ENCODE measurements at places on chromosomes 11 and 22. TPM values are rescaled to one million over a fixed set of nuclear protein-coding genes. Genes with fewer than 3 reads are reported as not detected.

DNA sequence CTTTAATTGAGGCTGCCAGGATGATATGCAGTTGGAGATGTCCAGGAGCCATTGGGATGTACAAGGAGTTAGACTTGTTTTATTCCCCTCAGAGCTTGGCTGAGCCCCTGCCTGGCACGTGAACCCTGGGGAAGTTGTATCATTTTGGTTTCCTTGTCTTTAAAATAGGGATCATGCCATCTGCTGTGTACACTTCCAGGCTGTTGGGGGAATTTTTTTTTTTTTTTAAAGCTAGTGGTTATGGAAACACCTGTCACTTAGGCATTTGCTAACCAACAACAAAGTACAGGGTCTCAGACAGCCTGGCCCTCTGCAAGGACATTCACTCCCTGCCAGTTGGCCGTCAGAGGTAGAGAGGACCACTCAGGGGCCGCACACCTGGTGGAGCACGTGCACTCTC, 8.5 kb upstream of the RAB1B start:
- no peak for DNase-seq

DNA sequence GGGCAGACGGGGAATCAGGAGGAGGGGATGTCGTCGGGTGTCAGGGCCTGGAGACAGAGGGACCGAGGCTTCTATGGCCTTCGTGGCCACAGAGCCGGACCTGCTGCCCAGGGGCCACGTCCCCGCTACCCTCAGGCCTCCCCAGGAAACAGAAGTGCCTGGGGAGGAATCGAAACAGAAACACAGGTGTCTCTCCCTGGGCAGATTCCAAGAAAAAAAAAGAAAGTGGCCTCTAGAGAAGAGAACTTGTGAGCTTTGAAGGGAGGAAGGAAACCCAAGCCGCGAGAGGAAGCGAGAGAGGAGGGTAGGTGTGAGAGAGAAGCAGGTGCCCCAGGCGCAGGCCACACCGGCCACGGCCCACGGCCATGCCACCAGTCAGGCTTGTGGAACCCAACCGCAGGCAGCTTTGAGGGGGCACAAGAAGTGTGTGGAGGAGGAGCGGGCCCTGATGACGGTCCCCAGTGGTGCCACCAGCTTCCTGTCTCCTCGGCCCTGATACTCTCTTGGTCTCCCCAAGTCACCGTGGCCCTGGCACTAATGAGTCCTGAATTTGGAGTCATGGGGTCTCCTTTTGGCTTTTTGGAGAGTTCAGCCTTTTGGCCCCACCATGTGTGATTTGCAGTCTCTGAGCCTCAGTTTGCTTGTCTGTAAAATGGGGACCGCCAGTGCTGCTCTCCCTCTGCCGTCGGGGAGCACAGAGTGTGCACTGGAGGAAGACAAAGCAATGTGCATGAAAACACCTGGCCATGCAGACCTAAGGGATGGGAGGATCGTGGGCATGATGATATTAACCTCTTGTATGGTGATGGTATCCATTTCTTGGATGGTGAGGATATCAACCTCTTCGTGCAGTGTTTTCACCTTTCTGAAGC, 25.2 kb downstream of the LIF start:
- no peak for DNase-seq

SLC22A12 gene
- total RNA-seq = not detected

DNA sequence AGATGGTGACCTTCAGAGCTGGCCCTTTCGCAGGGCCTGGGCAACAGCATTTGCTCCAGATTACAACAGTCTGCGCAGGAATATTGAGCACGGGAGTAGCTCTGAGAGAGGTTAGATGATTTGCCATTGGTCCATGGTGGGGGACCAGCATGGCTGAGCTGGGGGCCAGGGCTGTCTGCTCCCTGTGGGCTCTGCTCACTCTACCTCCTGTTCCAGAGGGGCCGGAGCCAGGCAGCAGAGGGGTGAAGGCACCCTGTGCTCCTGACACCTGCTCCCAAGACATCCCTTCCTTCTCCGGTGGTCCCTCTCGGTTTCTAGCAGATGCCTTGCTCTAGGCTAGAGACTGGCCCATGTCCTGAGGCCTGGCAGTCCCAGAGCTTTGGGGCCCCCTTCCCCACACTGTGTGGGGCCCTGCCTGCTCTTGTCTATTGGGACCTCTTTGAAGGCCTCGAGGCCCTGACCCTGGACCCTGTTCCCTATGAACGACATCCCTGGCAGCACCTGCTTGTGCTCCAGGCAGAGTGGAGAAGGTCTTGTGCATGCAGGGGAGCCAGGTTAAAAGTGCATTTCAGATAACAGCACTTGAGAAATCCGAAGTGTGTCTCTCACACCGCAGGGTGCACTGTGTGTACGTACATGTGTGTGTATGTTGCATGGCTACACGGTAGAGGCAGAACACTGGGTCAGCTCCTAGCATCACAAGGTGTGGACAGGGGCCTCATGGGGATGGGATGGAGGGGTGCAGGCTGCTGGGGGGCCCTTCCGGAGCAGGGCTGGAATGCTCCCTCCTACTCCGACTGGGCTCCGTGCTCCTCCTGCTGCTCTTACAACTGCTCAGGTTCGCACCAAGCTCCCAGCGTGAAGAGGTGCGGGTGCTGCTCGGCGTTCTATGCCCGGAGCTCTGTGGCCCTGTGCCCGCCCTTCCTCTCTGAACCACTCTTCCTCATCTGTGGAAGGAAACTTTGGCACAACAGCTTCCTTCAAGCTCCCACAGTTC, 123.3 kb upstream of the B3GAT1 start:
- no peak for DNase-seq

GRCh38 chr11:84414920-84415319, 1128.8 kb upstream of the CCDC90B start:
- no peak for DNase-seq

PHLDA2 gene
- 26.4 TPM for total RNA-seq

GRCh38 chr11:123547180-123547579, 107.2 kb downstream of the SCN3B start:
- no peak for DNase-seq

DNA sequence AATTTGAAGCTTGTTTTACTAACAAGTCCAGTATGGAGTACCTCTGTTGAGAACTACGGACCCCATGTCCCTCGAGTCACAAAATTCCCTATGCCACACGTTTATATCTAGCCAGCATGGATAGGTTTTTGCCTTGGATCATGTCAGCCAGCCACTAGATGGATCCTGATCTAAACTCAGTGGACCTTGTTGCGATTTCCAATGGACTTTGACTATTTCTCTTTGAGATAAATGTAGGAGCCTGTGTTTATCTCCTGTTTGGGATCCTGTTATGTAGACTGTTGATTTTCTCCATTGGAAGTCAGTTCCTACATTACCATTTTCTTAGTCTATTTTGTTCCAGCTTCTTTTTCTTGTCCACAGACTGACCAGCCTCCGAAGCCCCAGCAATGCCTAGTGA, 127.1 kb upstream of the BMAL1 start:
- DNase-seq = no peak

DNA sequence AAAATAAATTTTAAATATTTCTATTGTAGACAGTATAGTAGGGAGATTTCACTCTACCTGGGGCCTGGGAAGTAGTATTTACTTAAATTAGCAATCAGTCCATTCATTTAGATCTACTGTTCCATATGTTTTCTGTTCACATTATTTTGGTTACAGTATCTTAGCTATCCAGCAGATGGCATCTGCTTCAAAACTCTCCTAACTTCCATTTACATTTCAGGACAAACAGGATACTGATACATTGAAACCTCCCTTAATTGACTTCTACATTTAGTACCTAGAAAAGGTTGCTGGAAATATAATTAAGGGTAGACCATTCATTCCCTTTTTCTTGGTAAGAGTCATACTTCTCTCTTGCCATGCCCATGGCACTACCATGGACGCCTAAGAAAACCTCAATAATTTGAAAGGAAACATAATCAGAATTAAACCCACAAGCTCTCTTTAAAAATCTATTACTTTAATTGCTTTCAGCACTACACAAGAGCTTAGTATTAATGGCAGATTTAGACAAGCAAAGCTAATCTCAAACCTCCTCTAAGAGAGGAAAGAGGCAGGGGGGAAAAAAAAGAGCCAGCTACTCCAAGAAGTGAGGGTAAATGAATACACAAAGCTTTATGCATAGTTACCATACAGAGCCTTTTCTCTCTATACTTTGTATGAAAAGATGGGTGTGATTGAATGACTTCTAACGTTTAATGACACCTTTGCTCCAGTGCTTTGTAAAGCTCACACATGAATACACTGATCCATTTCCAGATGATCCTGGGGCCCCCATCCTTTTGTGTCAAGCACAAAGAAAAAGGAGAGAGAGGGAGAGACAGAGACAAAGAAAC, 131.2 kb upstream of the MTMR2 start:
- no peak for DNase-seq

GRCh38 chr11:17291710-17292109, 15.2 kb downstream of the NUCB2 start:
- no peak for DNase-seq
